ENCODE measurements at places on chromosomes 2 and 18. TPM values are rescaled to one million over a fixed set of nuclear protein-coding genes. Genes with fewer than 3 reads are reported as not detected.

The MOB4 gene
- 38.0 TPM for total RNA-seq

The TMEM18 gene
- total RNA-seq, result 29.0 TPM

The FAM168B gene
- 149 TPM for total RNA-seq

The RNF152 gene
- 3.6 TPM for total RNA-seq

DNA sequence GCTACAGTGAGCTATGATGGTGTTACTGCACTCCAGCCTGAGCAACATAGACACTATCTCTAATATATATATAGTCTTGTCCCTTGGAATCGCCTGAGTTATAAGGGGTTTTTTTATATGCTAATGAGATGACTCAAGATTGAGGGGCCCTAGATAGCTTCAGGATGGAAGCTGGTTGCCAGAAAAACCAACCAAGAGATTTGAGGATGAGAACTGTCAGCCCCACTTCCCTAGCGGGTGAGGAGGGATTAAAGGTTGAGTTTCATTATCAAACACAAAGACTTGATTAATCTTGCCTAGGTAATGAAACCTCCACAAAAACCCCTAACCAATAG is 12.6 kb upstream of the GALM start:
- H3K27me3 ChIP-seq, result no peaks in the 10 kb centered on the region
- H3K36me3 ChIP-seq, result no peaks in the 10 kb centered on the region
- no peaks in the 10 kb centered on the region for H3K4me1 ChIP-seq

GRCh38 chr2:5777131-5777535 is 84.9 kb downstream of the SOX11 start:
- no peaks in the 10 kb centered on the region for H3K27me3 ChIP-seq
- no peak for DNase-seq
- no peak overlapping the region for H3K27ac ChIP-seq
- no peaks in the 10 kb centered on the region for H3K4me1 ChIP-seq

DNA sequence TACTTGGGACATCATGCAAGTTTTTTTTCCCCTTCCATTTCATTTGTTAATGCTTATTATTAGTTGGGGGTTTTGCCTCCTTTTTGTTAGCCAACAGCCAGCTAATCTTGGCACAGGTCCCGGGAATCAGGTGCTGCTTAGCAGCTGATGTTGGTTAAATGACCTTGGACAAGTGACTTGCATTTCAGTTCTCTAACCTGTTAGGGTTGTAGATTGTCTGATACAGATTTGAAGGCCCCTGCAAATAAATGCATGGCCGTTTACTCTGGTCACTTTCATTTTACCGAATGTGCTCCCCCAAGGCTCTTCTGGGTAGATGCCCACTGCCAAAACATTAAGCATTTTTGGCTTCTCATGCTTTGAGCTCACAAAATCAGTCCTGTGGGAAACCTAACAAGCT is 120.9 kb downstream of the SPTBN1 start:
- peaks cover 67% of the 10 kb centered on the region for H3K4me1 ChIP-seq
- H3K27ac ChIP-seq, result peak overlapping the region; percentile 5
- H3K4me3 ChIP-seq, result no peak overlapping the region
- no peaks in the 10 kb centered on the region for H3K36me3 ChIP-seq

DNA sequence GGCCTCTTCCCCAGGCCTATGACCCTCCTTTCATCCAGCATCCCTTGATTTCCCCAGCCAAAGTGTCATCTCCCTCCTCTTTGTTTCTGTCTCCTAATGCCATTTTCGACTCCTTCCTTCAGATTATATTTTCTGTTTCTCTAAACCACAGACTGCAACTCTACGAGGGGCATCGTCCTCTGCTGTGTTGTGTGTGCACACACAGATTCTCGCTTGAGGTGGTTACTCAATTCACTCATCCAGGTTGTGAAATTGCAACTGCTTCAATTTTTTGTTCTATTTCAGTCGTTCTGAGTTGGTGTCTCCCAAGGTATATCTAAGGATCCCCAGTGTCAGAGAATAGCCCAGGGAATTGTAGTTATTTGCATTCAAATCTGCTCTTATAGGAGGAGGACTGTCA is 113.5 kb upstream of the NDUFV2 start:
- H3K4me1 ChIP-seq, result no peaks in the 10 kb centered on the region
- no peak for DNase-seq
- no peaks in the 10 kb centered on the region for H3K36me3 ChIP-seq
- H3K27me3 ChIP-seq, result no peaks in the 10 kb centered on the region
- no peak overlapping the region for H3K4me3 ChIP-seq
- H3K27ac ChIP-seq, result no peak overlapping the region

DNA sequence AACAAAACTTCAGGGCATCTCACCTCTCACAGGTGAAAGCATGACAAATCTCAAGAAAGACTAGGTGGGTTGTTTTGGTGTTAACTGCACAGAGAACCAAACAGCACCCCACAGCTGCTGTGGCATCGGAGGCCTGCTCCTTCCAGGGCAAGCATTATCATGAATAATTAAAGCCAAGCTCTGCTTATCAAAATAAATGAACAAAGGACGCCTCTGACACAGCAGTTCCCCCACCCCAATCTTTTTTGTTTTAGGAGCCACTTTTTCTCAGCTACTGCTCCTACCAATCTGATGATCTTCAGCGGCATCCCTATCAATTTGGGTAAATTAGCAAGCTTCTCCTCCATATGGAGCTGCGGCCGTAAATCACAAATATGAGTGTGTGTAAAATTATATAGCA is 58.6 kb downstream of the KLF7 start:
- no peak overlapping the region for H3K4me3 ChIP-seq
- no peaks in the 10 kb centered on the region for H3K36me3 ChIP-seq
- no peaks in the 10 kb centered on the region for H3K4me1 ChIP-seq
- no peak overlapping the region for H3K27ac ChIP-seq
